GOT3 (cell line): ENCODE measurements at places on chromosomes 12 and 14.

GRCh38 chr14:68182492-68182891 lies 362.9 kb downstream of the RAD51B start:
- no peak for DNase-seq

GRCh38 chr12:78473136-78473535 lies 391.4 kb upstream of the SYT1 start:
- DNase-seq: no peak

- DNase-seq: no peak
These were observed 10.4 kb upstream of the DCD start for GRCh38 chr12:54658306-54659264.

DNA sequence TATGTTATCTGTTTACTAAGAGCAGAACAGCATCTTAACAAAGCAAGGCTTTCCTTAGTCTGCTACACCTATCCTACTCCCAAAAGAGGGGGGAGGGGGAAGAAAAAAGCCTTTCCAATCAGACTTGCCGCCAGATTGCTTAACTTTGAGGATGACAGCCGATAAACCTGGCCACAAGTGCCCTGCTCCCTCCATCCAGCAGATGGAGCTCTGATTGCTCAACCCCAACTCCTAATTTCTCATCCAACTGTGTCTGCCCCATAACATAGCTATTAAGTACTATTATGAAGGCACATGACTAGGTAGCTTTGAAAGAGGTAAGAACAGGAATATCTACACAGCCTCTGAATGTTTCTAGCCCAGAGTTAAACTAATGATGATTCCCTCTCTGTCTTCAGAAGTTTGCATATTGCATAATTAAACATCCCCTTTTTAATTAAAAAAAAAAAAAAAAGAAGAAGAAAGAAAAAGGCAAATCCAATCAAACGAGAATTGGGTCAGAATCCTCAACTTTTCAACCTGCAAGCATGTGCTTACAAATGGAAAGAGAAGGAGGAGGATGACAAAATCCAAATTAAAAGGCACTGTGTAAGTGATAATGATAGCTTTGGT lies 247.4 kb downstream of the GALC start:
- no peak for DNase-seq
